ENCODE measurements at places on chromosomes 1 and 21.

DNA sequence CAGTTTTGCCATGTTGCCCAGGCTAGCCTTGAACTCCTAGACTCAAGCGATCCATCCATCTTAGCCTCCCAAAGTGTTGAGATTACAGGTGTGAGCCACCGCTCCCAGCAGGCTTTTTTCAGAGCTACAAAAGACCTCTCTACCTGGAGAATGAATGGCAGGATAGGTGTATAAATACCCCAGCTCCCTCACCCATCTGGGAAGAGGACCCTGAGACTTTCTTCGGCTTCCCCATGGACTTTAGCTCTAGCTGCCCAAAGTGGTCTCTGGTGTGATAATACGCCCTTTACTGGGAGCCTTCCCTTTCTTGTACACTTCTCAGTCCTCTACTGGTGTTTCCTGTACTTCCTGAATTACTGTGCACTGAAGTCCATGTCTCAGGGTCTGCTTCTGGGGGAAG, 60.6 kb downstream of the PTP4A2 start:
- no peak for DNase-seq

DNA sequence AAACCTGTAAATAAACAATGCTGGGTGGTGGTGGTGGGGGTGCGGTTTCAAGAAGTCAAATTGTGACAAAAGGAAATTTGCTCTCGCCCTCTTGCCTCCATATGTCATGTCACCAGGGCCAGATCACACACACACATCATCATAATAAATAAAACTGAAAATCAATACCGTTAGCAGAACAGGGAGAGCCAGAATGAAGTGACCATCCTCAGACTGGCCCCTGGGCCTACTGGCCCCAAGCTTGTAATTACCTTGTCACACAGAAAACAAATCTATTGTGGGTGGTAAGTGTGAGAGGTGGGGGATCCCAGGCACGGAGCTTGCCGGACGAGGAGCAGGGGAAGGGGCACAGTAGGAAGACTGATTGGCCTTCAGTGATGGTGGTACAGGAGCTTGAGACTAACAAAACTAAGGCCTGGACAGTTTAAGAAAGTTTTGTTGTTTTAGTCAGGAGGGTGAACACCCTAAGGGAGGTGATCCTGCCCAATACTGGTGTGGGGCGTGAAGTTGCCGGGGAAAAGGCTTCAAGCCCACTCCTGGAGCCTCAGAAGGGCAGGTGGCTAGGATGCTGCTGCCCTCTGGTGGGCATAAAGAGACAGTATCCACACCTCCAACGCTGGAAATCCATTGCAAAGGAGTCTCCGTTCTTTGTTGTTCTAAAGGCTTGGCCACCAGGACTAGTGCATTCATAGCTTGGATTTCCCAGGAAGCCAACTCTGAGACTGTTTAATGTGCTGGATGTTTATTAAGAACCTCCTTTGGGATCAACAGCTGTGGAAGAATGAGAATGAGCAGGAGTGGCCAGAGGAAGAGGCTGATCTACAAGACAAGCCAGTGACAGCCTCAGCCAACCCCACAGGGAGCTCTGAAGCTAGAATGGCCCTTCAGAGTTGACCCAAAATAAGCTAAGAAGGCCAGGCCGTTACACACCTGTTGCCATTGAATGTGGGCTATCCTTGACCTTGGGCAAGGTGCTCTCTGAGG, 8.1 kb upstream of the C1orf216 start:
- DNase-seq = peak; percentile 54

DNA sequence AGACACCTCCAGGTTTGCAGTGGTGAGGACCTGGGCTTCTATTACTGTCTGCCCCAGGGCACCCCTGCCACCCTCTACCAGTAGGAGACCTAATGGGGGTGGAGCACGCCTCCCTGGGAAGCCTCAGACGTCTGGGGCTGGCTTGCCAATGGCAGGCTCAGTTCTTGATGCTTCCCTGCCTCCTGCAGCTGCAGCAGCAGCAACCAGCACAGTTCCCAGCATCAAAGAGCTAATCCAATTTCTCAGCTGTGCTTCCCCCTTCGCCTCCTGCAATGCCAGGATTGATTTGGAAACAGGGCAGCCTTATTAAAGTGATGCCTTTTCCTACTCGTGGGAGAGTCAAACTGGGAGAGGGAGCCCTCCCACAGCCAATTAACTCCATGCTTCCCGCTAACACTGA, 8.2 kb downstream of the SYT2 start:
- no peak for DNase-seq

GRCh38 chr1:52590266-52590665, 11.9 kb upstream of the GPX7 start:
- no peak for DNase-seq

DNA sequence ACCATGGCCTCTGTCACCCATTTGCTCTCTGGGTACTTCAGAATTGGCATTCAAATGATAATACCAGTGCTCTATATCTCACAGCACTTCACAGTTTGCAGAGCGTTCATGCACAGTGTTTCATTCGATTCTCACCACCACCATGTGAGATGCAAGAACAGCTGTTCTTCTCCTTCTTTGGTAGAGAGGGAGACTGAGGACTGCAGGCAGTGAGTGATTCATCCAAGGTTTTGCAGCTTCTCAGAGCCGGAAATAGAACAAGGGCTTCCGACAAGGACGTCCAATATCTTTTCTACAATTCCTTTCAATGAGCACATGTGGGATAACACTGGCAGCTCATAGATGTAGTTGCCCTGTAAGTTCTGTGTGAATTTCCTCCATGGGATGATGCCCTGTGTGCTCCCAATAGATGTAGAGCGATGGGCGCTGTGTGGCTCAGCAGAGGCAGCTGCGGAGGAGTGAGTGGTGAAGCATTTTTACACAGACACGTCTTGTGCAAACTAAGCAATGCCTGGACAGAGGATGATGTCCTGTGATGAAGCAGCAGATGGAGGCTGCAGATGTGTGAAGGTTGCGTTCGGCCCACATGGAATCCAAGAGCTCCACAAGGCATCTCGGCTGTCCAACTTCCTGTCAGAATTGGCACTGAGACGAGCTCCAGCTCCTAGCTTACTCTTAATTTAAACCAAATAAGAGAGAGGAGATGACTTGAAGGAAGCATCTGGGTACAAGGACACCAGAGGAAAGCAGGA, 24.9 kb downstream of the MT1HL1 start:
- DNase-seq = no peak

- no peak for DNase-seq
Observed at GRCh38 chr1:81681601-81682266, 119.0 kb upstream of the ADGRL2 start.

DNA sequence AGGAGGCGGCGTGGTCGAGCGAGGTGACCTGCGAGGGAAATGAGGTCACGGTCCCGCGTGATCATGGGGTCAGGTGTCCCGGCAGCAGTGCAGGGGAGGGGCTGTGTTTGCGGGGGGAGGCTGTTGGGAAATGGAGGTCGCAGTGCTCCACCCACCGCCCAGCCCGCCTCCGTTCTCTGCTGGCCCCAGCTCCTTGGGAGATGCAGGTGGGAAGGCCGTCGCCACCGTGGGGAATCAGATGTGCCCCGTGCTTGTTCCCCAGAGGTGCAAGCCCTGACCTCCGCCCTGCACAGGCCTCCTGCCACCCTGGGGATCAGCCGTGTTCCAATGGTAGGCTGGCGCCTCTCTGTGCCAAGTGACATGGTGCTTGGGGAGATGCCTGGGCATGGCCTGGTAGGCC, 95.7 kb downstream of the PRDM16 start:
- DNase-seq = no peak

DNA sequence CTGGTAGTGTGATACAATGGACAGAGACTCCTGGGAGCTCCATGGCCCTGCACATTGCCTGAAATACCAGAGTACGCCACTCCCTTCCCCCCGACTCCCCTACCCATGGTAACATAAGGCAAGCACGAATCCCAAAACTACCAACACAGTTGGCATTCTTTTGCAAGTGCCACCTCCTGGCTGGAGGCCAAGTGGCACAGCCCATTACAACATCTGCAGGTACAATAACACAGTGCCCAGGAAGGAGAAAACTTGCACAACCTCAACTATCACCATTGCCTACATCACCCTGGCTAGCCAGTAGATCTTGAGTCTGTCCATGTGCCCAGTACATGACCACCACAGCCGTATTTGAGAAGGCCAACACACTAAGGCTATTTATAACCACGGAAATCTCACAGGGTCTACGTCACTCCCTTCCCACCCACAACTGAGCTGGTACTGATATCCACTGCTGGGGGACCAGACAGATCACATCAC, 11.7 kb downstream of the ADAMTS1 start:
- DNase-seq = no peak

DNA sequence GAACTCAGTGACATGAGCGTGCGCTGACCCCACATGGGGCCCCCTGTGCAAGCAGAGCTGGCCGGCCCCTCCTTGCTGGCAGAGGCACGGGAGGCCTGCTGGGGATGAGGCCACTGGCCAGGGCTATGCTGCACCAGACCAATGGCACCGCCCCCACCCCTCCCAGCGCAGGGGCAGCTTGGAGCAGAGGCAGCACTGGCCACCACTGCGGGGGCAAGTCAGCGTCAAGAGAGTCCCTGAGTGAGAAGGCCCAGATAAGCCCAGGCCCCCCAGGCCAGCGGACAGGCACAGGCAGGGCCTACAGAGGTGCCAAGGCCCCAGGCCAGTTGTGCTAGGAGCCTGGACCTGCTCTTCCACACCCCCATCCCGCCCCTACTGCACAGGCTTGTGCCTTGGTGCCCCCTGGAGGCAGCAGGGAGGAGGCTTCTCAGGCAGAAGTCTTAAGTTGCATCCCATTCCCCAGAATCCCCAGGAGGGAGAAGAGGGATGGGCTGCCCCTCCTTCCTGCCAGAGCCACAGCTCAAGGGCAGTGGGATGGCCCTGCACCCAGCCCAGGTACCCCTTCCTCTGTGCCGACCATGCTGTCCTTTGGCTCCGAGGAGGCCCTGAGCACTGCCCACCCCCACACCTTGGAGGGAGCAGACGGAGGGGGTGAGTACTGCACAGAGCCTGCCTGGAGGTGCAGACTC, 35.8 kb downstream of the EPHX1 start:
- DNase-seq = peak; percentile 44

- no peak for DNase-seq
Observed at GRCh38 chr1:166980383-166980782, 5.0 kb upstream of the ILDR2 start.

DNA sequence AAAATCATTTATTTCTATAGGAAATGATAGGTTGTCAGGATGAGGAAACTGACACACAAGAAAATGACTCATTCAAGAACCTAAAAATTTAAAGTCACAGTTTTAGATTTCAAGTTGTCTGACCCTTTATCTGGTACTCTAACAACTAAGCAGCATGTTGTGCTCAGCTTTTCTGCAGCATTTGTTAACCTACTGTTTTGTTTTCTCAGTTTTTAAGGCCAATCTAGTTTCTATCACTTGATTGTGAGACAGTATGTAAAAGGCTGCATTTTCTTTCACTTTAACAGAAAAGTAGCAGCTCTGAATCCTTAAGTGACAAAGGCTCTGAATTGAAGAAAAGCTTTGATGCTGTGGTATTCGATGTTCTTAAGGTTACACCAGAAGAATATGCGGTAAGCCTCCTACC, 59.1 kb downstream of the RALGPS2 start:
- DNase-seq = no peak

DNA sequence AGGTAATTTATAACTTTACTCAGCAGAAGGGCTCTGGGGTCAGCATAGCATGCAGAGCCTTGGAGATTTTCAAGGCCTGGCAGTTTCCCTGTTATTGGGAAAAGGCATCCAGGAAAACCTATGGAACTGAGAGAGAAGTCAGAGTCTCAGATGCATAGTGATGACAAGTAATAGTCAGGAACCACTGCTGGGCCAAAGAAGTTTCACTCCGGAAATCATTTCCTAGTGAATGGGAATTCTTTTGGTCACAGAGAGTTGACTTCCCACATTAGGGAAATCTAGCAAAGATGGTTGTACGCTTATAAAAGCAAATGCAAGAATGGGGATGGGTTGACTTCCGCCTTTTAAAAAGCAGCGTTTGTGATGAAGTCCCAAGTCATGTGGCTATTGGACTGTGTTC, 28.4 kb upstream of the RUNX1 start:
- DNase-seq = no peak

DNA sequence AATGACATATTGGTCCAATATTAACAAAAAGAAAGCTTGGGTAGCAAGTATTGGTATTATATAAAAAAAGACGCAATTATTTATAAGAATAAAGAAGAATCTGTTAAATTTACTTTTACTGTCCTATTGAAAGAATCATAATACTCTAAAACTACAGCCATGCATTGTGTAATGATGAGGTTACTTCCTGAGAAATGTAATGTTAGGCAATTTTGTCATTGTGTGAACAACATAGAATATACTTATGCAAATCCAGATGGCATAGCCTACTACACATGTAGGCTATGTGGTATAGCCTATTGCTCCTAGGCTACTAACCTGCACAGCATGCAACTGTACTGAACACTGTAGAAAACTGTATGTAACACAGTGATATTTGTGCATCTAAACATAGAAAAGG, 121.2 kb upstream of the PTGFR start:
- no peak for DNase-seq

DNA sequence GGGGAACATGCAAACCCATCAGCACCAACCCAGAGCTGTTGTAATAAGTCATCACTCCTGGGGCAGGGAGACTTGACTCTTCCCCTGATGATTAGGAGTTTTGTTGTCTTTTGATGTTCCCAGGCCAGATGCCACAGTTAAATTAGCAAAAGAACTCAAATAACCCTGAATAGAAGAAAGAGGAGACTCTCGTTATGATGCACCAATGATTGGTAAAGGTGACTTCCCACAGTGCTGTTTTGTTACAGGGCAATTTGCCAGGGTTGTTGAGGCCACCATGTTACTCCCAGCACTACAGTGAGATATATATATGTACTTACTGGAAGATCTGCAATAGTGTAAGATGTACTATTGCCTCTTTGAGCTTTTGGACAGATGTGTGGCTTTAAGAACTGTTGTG, 24.3 kb upstream of the RCAN1 start:
- DNase-seq = no peak

GRCh38 chr1:70361727-70362398, 7.3 kb upstream of the ANKRD13C start:
- no peak for DNase-seq

DNA sequence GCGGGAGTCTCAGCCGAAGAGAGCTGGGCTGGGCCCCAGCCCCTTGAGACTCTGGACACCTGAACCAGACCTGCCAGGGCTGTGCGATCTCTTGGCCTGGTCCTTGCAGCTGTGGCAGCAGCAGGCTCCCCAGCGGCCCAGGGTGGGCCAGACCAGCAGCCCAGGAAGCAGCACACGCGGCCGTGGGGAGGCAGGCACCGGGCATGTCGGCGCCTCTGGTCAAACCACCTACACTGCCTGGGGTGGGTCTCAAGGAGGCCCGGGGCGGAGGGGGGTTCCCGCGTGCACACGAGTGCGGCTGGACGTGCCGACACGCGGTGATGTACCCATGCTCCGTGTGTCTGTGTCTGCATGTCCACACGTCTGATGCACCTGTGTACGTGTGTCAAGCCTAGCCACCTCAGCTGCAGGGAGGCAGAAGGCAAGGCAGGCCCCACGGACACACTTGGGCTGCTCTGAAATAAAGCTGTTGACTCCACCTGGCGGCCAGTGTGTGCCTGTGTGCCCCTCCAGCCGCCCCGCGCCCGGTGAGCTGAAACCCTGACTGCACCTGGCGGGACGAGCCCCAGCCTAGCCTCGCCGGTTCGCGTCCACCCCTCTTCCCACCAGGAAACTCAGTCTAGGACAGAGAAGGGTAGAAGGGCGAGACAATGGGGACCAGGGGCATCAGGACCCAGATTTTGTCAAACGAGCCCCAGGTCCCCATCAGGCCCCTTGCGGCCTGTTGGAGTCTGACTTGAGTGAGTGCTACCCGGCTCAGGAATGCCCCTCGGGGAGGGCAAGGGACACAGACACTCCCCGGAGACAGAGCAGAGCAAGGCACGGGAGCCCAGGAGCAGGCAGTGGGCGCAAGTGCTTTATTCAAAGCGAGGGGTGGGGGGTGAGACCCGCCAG, 11.6 kb downstream of the SCNN1D start:
- DNase-seq = peak; percentile 72

Data from stimulated activated CD4-positive, alpha-beta T cell treated with anti-CD3 and anti-CD28 coated beads, Interleukin-2, amount 100 ng/mL, for 24 hours (primary cell).